ENCODE measurements at places on chromosomes 1 and 21.

- DNase-seq, result no peak
Observed at GRCh38 chr1:8342325-8342724, 24.4 kb downstream of the SLC45A1 start.

DNA sequence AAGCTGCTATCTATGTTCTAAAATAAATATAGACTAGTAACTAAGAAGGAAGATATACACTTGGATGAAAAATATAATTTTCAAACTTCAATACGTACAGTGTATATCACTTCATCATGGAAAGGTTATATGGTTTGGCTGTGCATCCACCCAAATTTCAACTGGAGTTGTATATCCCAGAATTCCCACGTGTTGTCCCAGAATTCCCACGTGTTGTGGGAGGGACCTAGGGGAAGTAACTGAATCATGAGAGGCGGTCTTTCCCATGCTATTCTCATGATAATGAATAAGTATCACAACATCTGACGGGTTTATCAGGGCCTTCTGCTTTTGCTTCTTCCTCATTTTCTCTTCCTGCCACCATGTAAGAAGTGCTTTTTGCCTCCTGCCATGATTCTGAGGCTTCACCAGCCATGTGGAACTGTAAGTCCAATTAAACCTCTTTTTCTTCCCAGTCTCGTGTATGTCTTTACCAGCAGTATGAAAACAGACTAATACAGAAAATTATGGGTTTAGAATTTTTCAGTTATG is 10.7 kb downstream of the NEGR1 start:
- no peak for DNase-seq

GRCh38 chr1:106254748-106255147 is 801.7 kb upstream of the PRMT6 start:
- no peak for DNase-seq

- no peak for DNase-seq
Observed at GRCh38 chr1:44820328-44821239, 12.3 kb downstream of the BTBD19 start.

- no peak for DNase-seq
Observed at GRCh38 chr1:195941314-195941713, 666.9 kb downstream of the KCNT2 start.

GRCh38 chr1:187853505-187853904 is 1024.8 kb downstream of the PLA2G4A start:
- no peak for DNase-seq

- DNase-seq, result no peak
Observed at GRCh38 chr1:208190784-208191183, 53.4 kb downstream of the PLXNA2 start.

DNA sequence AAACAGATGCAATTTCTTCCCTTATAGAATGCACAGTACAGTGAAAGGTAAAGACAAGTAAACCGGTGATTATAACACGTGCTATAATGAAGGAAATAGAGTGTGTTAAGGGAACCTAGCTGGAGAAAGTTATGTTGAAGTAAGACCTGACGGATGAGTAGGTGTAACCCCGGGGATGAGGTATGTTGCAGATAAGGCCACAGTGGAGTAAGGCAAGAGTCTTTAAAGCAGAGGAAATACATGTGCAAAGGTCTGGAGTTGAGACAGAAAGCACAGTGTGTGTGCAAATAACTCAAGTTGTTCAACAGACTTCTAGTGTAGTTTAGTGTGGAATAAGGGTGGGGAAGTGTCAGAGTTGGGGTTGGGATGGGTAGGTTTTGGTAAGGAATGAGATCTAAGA is 2.9 kb downstream of the DBT start:
- no peak for DNase-seq

GRCh38 chr1:54728027-54728426 is 12.4 kb downstream of the TTC4 start:
- DNase-seq, result no peak

DNA sequence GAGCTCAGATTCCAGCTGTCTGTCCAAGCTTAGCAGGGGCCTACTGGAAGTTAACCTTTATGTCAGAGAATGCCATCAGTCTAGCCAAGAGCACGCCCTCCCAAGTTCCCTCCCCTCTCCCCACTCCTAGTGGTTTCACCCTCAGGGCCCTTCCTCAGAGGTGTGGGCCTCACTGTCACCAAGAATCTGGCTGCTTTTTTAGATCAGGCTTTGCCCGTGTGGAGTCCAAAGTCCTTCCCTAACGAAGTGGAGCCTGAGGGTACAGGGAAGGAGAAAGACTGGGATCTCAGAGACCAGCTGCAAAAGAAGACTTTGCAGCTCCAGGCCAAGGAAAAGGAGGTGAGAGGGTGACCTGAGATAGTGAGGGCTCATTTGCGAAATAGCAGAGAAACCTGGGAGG is 4.1 kb downstream of the C1orf74 start:
- DNase-seq, result no peak

DNA sequence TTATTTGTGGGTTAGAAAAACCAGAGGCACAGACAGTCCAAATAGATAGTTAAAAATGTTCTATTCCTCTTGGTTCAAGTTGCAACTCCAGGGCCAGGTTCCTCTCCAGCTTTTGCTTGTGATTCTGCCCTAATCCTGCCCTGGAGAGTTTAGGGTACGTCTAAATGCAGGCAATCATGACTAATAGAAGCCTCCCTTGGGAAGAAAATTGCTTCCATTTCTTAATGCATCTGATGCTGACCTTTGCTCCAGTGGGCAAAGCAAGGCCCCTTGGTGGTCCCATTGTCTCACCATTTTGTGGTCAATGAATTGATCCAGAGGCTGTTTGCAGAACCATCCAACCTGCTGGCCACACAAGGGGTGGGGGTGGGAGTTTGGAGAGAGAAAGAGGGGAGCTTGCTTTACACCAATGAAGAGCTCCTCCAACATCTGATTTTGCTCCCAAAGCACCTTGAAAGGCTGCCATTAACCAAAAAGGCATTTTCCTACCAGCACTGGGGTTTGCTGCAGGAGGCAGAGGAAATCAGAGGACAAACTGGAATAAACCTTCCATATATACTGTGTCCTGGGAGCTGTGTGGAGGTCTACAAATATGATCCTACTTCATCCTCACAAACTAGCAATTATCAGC is 31.3 kb downstream of the C8B start:
- no peak for DNase-seq

GRCh38 chr1:10726355-10726754 is 70.1 kb downstream of the CASZ1 start:
- no peak for DNase-seq

GRCh38 chr1:86975993-86976550 is 61.6 kb downstream of the HS2ST1 start:
- no peak for DNase-seq

GRCh38 chr1:70038025-70038424 is 167.4 kb downstream of the LRRC40 start:
- no peak for DNase-seq

- no peak for DNase-seq
Observed at GRCh38 chr21:42063191-42063570, 7.9 kb upstream of the UMODL1 start.

DNA sequence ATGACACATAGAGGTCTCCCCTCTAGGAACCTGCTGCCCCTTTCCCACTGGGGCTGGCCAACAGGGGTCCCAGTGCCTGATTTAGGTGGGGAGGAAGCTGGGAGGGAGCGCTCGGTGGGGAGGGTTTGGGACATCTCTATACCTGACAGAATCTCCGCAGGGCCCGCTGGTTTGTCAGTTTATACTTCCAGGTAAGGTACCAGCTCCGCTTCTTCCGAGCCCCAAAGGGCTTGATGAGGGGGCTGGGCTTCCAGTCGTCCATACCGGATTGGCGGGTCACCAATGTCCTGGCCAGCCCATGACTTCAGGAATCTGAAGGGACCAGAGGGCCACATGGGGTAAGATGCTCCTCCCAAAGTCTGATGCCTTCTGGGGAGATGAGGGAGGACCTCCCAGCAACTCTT is 672 bp downstream of the POMGNT1 start:
- DNase-seq, result no peak

DNA sequence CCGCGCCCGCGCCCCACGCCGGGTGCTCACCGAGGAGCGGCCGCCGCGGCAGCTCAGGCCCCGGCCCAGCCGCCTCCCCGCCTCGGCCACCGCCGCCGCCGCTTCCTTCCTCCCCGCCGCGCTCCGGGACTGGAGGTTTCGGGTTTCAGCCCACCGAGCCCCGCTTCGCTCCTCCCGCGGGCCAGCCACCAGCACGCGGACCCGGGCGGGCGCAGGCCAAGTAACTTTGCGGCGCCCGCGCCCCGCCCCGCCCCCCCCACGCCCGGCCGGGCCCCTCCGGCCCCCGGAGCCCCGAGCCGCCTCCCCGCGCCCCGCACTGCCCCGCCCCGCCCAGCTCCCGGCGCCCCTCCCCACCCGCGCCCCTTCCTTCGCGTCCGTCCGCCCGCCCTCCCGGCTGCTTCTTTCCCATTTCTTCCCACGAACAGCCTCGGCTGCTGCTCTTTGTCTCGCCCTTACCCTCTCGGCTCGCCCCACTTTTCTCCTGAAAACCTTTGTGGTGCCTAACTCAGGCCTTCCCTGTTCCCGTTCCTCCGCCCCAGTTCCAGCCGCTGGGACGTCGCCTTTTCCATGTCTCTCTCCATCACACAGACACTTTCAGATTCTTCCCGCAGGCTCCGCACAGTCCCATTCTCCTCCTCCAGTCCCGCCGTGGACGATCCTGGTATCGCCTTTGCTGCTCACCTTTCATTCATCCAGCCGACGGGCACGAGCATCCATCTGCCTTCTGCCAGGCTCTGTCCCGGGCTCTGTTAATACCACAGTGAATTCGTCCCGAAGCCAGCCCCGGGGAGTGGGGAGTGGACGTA is at the start of gene GPR161:
Gene GPR161 (minus strand): TSS at position 222 of the 806 bp plus-strand sequence. CDS start 32,080 bp downstream, outside the sequence.
- no peak for DNase-seq

DNA sequence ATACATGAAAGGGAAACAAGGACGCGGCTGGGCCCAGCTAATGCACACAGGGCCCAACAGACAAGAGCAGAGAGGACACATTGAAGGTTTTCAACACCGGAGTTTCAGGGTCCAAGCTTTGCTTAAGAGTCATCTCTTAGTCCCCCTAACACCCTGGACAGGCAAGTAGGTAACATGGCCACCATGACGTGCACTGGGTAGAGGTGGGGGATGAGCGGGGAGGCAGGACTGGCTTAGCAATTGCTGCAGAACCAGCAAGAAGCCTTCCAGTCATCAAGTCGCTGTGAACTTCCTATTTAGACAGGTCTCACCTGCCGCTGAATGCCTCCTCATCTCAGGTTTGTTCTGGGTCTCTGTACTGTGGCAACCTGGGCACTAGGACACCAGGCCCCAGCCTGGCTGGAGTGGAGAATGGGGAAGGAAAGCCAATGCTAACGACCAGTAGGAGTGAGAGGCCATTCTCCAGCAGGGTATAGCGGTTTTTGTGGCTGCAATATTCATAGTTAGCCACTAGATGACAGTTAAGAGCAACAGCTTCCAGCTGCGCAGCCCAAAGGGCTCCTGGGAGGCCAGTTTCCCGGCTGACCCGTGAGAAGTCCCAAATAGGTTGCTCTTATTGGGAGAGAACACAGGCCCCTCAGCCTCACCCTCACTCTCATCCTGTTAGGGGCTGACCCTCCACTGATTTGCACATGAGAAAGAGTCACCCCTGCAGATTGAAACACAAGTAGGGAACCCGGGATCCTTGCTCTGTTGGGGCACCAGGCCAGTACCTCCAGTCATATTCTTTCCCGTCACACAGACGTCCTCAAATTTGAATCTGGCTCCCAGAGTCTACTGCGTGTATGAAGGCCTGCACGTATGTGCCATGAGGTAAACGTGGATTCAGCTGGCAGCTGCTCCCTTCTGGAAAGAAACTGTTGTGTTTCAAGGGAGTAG is 6.0 kb upstream of the PIGC start:
- DNase-seq, result no peak

- DNase-seq, result no peak
Observed at GRCh38 chr1:7643530-7643929, 127.6 kb upstream of the VAMP3 start.

DNA sequence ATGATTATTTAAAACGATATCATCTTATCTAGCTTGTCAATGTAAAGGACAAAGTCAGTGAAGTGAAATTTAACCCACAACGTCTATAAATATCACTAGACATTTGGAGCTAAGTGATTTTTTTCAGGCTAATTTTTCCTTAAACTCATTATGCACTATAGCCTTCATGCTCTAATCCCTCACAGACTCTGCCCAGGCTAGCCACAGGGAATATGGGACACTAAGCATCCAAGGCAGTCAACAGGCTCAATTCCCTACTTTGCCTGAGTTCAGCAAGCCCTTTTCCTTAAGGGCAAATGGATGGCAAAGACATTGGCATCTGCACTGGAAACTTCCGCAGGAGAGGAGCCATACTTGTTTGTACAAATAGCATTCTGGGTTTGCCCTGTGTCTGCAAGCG is 577.0 kb downstream of the LMO4 start:
- DNase-seq, result no peak

DNA sequence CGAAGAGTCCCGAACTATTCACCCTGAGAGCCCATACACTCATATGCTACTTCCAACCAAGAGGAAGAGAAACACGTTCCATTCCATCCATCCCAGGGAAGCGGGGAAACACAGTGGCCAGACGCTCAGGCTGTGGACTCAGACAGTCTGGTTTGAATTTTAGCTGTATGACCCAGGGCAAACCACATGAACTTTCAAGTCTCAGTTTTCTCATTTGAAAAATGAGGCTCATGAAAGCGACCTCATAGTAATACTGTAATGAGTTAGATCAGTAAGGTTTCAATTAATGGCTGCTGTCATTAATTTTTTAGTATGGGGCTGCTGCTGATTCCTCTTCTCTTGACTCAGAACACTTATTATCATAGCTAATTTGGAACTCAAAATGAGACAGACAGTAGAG is 1.5 kb downstream of the FCRL4 start:
- DNase-seq, result no peak

- no peak for DNase-seq
Observed at GRCh38 chr1:39507230-39507928, 15.9 kb downstream of the BMP8A start.

DNA sequence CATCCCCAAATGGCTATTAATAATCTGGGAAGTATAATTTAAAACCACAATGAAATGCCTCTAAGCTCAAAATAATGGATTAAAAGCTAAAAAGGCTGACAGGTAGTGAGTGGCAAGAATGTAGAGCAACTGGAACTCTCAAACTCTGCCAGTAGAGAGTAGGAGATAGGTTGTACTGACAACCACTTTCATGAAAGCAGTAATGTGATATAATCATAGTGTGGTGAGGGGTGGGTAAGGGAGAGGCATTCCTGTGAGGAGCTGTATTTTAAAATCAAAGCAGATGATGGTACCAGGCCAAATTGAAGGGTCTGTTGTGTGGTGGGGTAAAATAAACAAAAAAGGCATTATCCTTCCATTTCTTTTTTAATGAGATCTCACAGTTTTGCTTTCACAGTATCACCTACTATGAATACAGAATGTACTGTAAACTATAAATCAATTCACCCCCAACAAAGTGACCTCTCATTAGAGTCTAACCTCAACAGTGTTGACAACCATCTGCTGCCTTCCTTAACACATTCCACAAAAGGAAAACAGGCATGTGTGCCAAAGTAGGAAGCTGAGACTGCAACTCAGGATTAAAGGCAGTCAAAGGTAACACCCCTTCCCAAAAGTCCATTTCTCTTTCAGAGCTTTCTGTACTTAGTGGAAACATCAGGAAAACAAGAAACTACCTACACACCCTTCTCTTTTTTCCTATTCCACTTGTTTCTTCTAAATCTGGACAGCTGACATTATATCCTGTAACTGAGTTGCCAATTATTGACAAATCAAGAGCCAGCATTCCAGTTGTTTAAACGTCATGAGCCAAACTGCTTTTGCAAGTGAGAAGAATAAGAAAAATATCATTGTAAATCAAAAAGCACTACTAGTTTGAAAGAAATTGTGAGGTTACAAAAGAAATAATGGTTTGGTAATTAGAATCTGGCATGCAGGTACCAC is 130.8 kb downstream of the FAF1 start:
- DNase-seq, result no peak

Data from SW 1271 (cell line).